ENCODE measurements at places on chromosomes 5 and 9.

- DNase-seq: no peak
These were observed 14.7 kb downstream of the KLHL9 start for GRCh38 chr9:21320465-21320864.

DNA sequence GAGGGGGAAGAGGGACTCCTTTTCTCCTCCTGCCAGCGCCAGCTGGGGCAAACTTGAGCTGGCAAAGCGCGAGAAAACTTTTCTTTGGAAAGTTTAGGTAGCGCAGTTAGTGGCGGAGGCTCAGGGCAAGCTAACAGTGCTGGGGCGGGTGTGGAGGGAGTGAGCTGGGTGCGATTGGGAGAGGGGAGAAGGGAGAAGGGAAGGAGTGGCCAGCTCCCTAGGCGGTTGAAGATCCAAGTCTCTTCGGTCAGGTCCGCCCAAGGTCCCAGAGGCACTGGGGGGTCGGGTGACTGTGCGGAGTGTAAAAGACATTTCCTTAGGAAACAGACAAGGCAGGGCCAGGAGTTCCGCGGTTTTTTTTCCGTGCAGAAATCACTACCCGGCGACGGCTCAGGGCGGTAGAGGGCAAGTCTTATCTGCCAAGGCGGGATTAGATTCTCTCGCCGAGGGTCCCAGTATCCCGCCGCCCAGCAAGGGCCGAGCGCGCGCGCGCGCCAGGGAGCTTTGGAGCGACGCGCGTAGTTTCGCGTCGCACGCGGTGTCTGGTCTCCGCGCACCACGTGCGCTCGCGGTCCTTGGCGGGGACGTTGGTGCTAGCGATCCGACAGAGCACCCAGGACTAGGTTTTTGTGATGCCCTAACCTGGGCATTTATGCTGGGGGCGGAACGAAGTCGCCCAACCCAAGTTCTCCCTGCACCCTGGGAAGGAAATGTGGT lies 33.6 kb upstream of the NFIB start:
- no peak for DNase-seq

DNA sequence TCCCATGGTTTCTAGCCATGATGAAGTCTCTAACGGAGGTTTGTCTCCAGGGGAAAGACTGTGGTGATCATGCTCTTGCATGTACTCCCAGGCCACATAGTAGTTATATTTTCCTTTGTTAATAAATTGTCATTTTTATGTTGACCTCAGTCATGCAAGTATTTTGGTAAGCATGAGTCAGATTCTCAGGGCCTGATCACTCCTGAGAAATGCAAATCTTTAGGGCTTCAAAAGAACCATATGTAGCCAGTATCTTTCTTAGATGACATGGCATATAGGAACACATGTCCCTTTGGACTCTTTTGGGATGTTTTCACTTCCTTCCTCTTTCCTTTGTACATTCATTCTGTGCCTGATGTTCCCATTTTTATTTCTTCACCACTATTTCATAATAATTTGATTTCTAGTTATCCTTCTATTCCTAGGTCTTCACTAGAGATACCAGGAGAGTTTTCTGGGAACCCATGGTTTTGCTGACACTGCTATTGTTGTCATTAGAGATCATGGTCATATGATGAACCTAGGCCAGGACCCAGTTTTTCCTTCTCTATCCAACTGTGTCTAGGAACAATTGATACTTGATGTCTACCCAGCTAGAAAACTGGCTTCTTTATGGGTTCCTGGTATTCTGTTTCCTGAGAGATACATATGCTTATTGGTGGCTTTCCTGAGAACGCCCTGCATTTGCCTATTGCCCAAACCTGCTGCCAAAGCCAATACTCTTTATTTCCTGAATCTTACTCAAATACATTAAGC lies 248.1 kb upstream of the NREP start:
- DNase-seq: no peak

- no peak for DNase-seq
These were observed 518 bp downstream of the ERBIN start for GRCh38 chr5:65926893-65927292.

DNA sequence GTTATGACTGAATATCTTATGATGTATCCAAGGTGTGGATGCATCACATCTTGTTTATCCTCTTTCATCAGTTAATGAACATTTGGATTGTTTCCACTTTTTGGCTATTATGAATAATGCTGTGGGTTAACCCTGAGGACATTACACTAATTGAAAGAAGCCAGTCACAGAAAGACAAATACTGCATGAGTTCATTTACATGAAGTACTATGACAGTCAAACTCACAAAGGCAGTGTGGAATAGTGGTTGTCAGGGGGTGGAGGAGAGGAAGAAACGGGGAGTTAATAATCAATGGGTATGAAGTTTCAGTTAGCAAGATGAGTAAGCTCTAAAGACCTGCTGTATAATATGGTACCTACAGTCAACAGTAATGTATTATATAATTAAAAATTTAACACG lies 409.4 kb upstream of the CTNND2 start:
- DNase-seq: no peak

DNA sequence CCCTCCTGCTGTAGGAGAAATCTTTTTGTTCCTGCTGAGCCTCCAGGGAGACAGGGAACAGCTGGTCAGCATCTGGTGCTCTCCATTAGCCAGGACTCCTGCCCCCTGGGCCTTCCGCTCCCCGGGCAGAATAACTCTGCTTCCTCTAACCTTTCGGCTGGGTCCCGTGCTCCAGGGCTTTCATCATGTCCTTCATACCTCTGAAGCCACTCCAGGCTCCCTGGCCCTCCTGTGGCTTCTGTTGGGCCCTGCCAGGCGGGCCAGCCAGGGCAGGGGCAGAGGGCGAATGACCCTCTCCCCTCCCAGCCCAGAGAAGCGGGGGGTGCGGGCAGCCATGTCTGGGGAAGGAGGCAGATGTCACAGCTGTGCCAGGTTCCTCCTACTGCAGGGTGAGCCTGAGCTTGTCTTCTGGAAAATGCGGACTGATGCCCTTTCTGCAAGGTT lies 81.7 kb upstream of the LMX1B start:
- DNase-seq: no peak

GRCh38 chr5:180153099-180153498 lies 55.9 kb downstream of the RASGEF1C start:
- no peak for DNase-seq

All from esophagus squamous epithelium (tissue), 5 donors.